GM23338 (cell line): ENCODE measurements at places on chromosomes 12 and 14. TPM values are rescaled to one million over a fixed set of nuclear protein-coding genes. Genes with fewer than 3 reads are reported as not detected.

Gene MMP19
- 0.08 and 1.4 TPM in 2 replicates for total RNA-seq

Gene DBX2
- 0.07 TPM in 1 of 2 replicates, not detected in the other for total RNA-seq

Gene KANSL2
- total RNA-seq = 71.3 and 92.5 TPM in 2 replicates

DNA sequence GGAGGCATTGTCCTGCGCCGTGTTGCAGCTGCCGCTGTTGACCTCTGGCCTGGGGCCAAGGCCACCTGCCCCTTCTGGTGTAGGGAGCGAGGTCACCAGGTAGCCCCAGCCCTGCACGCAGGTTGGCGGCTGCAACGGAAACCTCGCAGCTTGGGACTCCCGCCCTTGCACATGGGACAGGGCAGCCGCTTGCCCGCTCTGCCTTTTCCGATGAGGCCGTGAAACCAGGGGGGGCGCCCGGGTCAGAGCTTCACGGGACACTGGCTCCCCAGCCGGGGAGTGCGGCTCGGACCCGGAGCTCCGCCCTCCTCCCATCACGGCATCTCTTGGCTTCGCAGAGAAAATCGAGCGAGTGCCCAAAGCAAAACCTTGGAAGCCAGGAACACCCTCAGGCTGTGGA, 25.4 kb downstream of the DNAH10 start:
- DNase-seq = no peak

- no peak for DNase-seq
These were observed 73.6 kb downstream of the ETNK1 start for GRCh38 chr12:22698576-22698975.

GRCh38 chr12:92784356-92784755, 81.6 kb downstream of the PLEKHG7 start:
- no peak for DNase-seq

DNA sequence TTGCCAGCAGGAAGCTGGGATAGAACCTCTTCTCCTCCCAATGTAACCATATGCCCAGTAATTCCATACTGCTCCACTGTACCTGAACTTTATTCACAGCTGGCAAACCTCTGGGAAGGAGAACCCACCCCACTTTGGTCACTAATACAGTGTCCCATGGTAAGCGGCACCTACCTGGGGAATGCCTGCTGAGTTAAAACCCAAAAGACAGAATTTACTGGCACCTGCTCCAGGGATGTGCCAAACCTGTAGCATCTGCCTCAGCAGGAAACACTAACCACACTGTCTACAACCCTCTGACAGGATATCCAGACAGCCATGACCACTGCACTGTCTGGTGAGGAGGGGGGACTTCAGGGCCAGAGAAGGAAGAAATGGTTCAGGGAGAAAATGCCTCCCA, 26.6 kb downstream of the DDX24 start:
- no peak for DNase-seq

DNA sequence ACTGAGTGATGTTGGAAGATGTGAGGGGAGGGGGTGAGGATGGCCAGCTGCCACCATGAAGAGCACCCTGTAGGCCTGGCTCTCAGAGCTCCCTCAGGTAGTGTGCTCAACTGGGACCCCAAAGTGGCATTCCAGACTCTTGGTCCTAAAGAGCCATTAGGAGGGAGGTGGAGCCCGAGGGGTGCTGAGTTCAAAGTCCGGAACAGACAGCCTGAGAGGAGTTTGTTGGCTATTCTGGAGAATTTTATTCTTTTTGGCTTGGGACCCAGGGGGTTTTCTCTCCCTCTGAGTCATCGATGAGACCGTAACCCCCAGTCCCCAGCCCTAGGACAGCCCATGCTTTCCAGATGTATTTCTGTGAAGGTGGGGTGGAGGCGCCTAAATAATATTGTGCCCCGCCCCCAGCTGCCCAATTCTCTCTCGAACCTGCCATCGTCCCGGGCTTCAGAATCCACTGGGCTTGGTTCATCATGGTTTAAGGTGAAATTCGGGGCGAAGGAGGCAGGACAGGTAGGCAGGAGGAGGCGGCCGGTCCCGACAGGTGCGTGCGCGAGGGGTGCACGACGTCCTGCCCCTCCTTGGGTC, 690 bp upstream of the RBP5 start:
- no peak for DNase-seq

- DNase-seq = no peak
These were observed 257.8 kb upstream of the CCDC196 start for GRCh38 chr14:66228267-66228970.
